ENCODE measurements at places on chromosomes 2 and 18.

DNA sequence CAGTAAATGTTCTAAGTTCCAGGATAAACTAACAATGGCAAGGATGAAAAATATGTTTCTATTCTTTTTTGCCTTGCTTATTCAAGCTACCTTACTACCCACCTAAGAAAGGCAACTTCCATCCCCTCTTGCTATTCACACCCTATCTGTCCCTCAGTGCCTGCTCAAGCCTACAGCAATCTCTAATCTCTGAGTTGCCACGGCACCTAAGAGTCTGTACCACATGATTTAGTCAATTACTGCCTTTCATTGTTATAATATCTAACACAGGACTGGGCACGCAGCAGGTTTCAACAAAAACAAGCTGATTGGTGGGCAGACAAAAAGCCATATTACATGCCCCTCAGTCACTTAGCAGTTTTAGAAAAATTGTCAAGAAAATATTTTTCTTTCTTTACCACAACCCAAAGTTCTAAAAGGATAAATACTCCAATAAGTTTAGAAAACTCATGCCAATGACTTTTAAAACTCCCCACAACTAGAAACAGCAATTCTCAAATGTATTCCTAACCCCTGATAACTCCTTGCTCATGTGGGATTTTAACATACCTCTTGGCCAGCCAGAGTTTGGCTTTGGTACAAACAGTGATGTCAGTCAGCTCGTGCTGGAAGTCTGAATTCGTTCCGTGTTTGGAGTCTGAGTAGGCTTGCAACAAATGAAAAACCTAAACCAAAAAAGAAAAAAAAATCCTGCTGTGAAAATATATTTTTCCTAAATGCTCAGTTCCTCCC is 117.3 kb upstream of the ZFP36L2 start:
- peak; percentile 86 for DNase-seq

- DNase-seq, result no peak
These were observed 208.0 kb downstream of the TPGS2 start for GRCh38 chr18:36620788-36621187.

- DNase-seq, result no peak
These were observed 95.7 kb upstream of the STPG4 start for GRCh38 chr2:47250586-47251403.

DNA sequence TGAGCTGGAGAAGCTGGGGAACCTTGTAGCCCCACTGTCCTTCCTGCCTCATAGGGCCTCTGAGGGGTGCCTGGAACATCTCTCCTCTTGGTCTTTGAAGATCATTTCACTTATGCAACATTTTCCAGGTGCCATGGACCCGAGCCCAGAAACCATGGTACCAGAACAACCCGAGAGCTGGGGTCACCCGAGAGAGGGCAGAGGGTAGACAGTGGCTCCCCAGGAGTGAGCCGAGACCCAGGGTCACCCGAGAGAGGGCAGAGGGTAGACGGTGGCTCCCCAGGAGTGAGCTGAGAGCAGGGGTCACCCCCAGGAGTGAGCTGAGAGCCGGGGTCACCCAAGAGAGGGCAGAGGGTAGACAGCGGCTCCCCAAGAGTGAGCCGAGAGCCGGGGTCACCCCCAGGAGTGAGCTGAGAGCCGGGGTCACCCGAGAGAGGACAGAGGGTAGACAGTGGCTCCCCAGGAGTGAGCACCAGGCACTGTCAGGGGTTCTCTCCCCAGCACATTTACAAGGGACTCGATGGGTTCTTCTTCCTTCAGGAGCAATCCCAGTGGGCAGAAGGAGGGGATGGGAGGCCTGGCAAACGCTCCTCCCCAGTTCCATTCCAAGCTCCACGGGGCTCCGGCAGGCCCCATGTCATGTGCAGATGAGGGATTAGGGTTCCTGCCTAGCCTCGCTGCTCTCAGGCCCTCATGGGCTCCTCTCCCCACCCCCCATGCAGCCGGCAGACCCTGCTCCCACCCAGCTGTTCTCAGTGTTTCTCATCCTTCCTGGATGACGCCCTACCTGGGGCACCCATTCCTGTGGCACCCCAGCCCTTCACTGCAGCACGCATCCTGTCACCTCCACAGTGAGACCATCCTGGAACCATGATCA is 163.5 kb downstream of the RTP5 start:
- DNase-seq, result peak; percentile 45

DNA sequence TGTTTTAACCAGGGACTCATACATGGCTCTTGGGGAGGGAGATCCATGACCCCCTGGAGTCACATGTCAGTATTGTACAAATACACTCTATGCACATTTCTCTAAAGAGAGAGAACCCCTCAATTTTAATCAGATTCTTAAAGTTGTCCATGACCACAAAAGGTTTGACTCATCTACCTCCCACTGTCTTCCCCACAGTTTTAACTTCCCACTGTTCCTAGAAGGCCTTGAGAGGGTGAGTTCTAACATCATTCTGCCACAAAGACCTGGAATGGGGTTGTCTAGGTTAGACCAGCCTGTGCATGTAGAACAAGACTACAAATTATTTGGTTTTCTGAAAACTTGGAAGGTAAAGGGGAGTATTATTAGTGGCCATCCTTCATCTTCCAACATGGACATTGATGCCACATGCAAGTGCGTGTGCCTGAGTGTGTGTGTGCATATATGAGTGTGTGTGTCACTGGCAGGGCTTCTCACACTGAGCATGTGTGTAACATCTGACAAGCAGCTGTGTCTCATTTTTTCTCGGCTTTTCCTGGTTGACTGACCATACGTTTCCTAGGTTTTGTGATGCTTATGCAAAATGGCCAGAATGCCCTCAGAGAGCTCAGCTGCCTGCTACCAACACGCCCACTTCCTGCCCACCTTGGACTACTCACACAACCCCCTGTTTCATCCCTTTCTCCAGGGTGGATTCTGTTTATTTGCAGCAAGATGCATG is 94.6 kb upstream of the LGALSL start:
- DNase-seq, result no peak

DNA sequence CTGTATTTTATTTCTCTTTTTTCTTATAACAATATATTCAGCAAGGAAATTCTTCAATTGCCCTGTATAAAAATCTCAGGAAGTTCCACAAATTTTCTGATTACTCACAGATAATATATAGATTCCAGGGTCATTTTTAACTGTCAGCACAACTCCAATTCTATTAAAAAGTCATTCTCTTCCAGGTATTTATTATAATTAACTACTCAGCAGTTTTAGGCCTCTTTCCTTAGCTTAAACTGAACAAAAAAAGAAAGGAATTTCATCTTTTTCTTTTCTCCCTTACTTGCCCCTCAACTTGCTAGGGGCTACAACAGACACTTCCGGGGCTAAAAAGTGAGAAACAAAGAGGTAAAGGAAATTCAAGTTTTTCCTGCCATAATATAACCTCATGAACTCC is 358.9 kb upstream of the LRATD1 start:
- DNase-seq, result no peak

- DNase-seq, result no peak
These were observed 12.2 kb downstream of the PLEK start for GRCh38 chr2:68377137-68377780.

GRCh38 chr2:23294238-23294637 is 90.7 kb upstream of the KLHL29 start:
- no peak for DNase-seq

- DNase-seq, result no peak
These were observed 148.6 kb downstream of the KLHL14 start for GRCh38 chr18:32624182-32624723.

DNA sequence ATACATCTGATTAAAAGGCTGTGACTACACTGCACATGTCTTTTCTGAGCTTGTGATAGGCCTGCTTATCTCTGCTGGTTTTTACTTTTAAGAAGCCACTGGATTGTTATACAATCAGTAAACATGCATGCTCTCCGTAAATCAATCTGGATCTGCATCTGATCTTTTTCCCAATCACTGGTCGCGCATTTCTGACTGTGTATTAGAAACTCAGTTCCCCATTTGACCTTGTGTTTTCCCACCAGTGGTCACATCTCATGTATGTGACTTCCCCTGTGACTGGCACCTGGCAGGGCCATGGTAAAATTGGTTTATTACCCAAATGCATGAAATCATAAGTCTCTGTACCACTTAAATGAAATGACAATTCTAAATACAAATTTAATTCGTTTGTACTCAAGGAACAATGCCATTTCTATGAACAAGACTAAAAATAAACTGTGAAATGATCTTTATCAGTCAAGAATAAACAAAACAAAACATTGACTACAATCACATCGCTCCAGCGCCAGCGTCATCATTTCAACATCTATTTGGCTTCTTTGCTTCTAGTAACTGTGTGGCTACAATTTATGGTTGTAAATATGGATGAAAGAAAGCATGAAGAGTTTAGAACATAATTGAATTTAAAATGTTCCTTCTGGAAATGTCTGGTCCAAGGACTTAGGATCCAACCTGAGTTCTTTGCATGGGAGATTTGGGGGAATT is 396.6 kb upstream of the TRIB2 start:
- no peak for DNase-seq
